Activated T-cell treated with anti-CD3 and anti-CD28 coated beads for 4 hours (primary cell): ENCODE measurements at places on chromosomes 11 and 22.

DNA sequence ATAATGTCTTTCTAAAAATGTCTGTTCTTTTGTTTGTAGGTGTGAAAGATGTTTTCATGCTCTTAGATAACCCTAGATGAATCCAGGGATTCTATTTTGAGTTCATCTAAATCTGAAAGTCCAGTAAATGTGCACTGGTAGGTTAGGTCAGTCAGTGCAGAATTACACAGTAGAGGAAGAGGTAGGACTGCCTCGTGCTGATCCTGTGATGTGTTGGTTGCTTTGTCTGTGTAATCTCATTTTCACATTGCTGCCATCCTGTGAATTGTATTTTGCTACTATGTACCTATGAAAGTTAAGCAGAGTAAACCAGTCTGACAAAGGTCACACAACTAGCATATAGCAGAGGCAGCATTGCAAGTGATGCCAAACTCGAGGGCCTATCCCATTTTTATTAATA is 36.5 kb downstream of the ATXN10 start:
- DNase-seq = no peak

DNA sequence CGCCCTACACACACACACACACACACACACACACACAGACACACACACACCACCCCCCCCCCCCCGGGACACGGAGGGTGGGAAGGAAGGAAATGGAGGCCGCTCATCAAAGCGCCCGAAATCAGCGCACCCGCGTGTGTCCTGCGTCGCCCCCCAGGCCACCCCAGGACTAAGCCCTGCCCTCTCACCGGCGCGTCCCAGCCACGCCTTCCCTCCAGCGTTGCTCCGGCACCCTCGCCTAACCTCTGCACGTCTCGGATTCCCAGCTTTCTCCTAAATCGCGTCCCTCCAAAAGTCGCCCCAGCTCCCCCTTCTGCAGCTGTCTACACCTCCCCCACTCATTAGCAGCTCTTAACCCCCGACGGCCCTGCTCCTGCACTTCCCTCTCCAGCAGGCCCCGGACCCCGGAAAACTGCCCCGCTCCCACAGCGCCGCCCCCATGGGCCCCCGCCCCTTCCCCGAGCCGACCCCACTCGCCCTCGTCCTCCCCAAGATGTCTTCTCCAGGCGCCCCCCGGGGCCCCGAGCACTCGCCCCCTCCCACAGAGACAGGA is 557 bp downstream of the PACSIN2 start:
- DNase-seq = no peak

GRCh38 chr11:74024261-74025029 is 15.6 kb upstream of the UCP3 start:
- DNase-seq = no peak

GRCh38 chr22:19664406-19664805 is 49.9 kb upstream of the SEPTIN5 start:
- DNase-seq = no peak
